Stimulated activated CD8-positive, alpha-beta memory T cell treated with anti-CD3 and anti-CD28 coated beads, Interleukin-4, amount 100 ng/mL, for 24 hours (primary cell): ENCODE measurements at places on chromosomes 3 and 15.
A peak's percentile ranks its signal among the peaks of the same experiment; 100 is the strongest.

- no peak for DNase-seq
Observed at GRCh38 chr3:3089017-3089416, 21.2 kb downstream of the IL5RA start.

GRCh38 chr3:188338086-188338485 is 184.1 kb downstream of the LPP start:
- DNase-seq = no peak

GRCh38 chr15:52006702-52007340 is 12.2 kb upstream of the MAPK6 start:
- DNase-seq = no peak

- DNase-seq = no peak
Observed at GRCh38 chr15:82803793-82804574, 1.9 kb downstream of the FSD2 start.

GRCh38 chr3:134395103-134395502 is 20.9 kb upstream of the AMOTL2 start:
- no peak for DNase-seq

DNA sequence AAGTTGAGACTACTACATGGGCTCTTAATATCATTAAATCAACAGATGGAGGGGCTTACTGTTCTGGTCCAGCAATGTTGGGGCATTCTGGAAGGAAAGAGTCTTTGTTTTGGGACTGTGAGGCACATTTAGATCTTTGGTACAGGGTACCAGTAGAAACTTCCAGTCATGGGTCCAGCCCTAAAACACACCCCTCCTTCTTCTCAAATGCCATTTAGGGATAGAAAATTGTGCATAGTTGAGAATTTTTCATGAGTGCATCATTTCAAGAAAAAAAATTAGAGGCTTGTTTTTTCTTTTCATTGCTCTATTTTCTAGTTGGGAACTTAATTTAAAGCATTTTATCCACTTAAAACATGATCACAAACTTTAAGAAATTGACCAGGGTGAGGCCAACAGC is 4.1 kb upstream of the RTP1 start:
- no peak for DNase-seq

DNA sequence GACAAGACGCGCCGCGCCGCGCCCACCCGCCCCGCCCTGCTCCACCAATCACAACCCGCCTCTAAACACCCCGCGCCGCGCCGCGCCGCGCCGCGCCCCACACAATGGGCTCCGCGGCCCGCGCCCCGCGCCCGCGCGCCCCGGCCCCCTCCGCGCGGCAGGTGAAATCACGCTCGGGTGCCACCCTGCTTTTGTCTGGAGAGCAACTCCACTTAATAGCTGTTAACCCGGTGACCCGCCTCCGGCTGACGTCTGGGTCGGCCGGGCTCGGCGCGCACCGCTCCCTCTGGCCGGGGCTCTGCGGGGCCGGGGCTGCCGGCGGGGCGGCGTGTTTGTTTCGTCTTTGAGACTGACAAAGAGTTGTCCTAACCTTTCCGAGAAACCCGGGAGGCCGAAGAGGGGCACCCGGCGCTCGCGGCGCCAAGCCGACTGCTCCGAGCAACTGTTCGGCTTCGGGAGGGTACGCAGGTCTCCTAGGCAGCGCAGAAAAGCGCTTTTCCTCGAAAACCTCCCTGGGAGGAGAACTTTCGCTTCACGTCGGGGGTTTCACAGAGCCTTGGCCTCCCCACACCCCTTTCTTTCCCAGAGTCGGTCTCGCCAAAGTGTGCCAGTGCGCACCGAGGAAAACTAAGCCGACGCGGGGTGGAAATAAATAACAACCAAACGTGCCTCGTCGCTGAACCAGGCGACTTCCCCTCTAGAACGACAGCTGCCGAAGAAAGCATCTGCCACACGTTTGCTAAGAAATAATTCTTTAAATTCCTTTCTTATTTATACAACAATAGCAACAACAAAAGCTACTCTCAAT is 518.4 kb downstream of the FOXP1 start:
- DNase-seq = peak; percentile 45

- no peak for DNase-seq
Observed at GRCh38 chr15:95734422-95735316, 595.8 kb upstream of the NR2F2 start.

GRCh38 chr15:40893019-40893670 is 1.1 kb upstream of the VPS18 start:
- DNase-seq = no peak

GRCh38 chr15:98272625-98273024 is 312.1 kb downstream of the ARRDC4 start:
- DNase-seq = no peak

GRCh38 chr15:101434032-101434920 is 55.2 kb downstream of the PCSK6 start:
- no peak for DNase-seq

- DNase-seq = no peak
Observed at GRCh38 chr3:152402695-152403451, 134.1 kb downstream of the MBNL1 start.

GRCh38 chr3:47359323-47359722 is 21.5 kb upstream of the PTPN23 start:
- DNase-seq = no peak

DNA sequence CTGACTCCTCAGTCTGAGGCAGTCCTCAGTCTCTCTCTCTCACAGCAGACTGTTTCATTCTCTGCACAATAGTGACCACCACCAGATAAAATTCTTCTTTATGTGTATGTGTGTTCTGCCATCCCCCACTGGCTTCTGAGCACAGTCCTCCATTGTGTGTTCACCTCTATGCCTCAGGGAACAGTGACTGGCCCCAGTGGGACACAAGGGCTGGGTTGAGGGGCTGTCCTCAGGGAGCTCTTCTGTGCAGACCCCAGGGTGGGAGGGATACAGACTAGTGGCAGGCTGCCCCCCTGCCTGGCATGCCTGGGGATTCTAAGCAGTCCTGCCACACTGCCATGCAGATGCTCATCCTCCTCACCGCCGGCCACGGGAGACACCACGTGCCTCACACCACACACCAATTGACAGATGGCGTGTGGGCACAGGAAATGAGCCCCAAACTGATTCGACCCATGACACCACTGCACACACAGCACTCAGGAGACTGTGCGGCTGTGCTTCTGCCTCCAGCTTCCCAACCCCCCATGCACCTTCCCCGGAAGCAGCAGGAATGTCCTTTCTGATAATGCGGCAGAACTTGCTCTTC is 237.6 kb upstream of the CHRNA7 start:
- no peak for DNase-seq

- DNase-seq = no peak
Observed at GRCh38 chr3:14780927-14781507, 37.7 kb upstream of the FGD5 start.
